Activated T-cell treated with anti-CD3 and anti-CD28 coated beads for 1 hour (primary cell): ENCODE measurements at places on chromosomes 6 and 20.
A peak's percentile ranks its signal among the peaks of the same experiment; 100 is the strongest.

- DNase-seq, result no peak
Measured at GRCh38 chr20:20051767-20052073, 546 bp downstream of the CRNKL1 start.

DNA sequence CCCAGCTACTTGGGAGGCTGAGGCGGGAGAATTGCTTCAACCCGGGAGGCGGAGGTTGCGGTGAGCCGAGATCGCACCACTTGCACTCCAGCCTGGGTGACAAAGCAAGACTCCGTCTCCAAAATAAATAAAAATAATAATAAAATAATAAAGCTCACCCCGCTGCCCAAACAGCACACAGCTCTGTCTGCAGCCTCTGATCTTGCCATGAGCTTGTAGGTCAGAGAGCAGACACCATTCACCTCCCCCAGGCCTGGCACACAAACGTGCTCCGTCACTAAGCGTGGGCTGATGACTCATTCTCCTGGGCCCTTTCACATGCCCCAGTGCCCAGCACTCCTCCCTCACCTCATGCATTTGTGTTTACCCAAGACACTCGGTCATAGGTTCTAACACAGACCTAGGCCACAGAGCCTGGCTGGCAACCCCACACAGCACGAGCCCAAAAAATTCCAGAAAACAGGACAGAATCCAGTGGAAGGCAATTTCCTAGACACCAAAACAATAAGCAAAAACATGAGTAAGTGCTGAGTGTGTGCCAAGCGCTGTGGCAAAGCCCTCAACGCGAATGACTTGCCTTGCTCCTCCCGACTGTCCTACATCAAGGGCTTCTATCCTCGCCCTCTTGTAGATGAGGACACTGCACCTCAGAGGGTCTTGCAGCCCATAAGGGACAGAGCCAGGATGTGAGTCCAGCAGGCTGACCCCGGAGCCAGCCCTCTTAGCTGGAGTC, 18.0 kb downstream of the ATP9A start:
- DNase-seq, result no peak

- DNase-seq, result no peak
Measured at GRCh38 chr6:131728296-131728939, 17.6 kb upstream of the CTAGE9 start.

GRCh38 chr6:130587778-130588520, 222.1 kb downstream of the TMEM200A start:
- DNase-seq, result no peak

GRCh38 chr20:36670665-36671357, 24.8 kb upstream of the SLA2 start:
- DNase-seq, result no peak

DNA sequence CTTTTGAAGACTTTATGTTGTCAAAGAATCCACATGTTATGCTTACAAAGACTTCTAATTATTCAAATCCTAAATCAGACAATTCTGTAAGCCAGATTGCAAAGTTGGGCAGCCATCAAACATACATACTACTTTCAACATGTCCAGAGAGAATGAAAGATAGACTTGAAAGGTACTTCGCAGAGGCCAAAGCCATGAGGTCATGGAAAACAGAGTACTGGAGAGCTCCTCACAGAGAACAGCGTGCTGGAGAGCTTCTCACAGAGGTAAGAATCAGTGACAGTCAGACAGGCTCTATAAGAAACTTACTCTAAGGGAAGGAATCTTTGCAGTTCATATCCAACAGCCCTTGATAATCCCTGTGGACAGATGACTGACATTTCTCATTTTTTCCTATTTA, 400.2 kb downstream of the GJA1 start:
- DNase-seq, result no peak

DNA sequence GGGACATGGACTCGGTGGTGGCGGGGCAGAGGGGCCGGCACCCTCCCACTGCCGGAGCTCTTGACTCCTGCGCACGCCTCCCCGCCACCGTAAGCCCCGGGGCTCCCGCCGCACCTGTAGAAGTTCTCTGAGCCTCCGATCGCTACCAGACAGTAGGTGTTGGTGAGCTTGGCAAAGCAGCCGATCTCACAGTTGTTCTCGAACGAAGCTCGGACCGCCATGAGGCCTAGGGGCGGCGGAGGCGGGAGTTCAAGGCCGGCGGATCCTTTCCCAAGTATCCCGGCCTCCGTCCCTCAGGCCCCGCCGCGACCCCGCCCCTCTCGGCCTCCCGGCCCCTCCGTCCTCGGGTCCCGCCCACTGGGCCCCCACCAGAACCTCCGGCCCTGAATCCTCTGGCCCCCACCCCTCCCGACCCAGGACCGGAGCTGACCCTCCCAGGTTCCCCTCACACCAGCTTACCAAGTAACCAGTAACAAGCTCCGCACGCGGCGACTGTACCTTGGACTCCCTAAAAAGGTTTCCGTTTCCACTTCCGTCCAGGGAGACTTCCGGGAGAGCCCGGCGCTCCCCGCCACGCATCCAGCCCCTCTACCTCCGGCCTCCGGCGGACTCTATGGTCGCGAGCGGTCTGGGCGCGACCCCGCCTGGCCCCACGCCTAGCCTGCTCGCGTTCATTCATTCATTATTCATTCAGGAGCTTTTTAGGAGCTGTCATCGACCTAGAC, at the start of gene EIF6:
Gene EIF6 (minus strand): TSS at position 506 of the 725 bp plus-strand sequence. CDS start 285 bp downstream, at position 221.
- DNase-seq, result peak; percentile 55

- DNase-seq, result no peak
Measured at GRCh38 chr6:15582499-15582898, 80.3 kb downstream of the DTNBP1 start.

- no peak for DNase-seq
Measured at GRCh38 chr6:41894366-41895299, 542 bp downstream of the USP49 start.

DNA sequence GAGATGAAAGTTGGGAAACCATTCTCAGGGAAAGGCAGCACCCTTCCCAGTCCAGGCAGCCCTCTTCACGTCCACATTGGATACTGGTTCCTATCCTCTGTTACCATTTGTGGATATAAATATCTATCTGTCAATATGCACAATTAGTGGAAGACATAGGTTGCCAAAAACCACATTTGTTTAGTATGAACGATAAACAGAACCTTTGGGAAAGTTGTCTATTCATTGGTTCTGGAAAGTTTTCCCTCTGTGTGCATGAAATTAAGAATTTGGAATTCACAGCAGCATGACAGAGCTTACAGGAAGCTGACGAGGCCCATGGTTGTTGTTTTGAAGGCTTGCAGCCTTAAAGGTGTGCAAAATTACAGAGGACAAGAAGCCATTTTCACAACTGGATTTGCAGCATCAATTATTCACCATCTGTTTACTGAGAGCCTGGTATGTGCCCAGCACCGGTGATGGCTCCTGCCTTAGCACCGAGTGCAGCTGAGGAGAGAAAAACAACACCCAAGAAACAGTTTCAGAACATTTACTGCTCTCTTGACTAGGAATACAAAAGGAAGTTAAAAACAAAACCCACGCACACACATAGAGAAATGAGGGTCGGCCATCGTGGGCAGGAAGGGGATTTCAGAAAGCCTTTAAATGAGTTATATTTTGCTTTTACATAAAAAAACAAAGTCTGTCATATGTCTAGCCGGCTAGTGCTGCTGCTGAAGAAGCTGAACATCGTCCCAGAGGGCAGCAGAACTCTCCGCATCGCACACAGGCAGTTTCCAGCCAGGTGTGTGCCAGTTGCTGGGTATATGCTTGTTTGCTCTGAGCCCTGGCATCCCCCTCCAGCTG, 319.6 kb downstream of the FARS2 start:
- DNase-seq, result no peak
